Hippocampal formation (tissue), 2 donors: ENCODE measurements at places on chromosomes 2 and 18.

DNA sequence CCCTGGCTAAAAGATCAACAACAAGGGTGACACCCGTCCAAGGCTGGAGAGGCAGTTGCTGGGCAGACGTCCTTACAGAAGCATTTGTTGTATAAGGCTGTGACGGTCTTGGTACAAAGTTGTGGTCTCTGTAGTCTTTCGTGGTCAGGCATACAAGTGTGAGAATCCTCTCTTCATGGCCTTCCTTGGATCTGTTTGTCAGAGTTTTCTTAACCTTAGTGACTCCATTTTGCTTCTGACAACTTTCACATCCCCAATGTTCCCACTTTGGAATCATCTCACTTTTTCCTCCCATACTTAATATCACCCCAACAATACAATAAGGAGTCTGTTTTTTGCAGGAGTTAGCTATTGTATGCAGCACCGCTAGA, 72.7 kb upstream of the ZCCHC2 start:
- DNase-seq, result no peak

GRCh38 chr2:220835583-220835982, 736.5 kb downstream of the EPHA4 start:
- no peak for DNase-seq

GRCh38 chr18:77397617-77398016, 148.0 kb downstream of the GALR1 start:
- DNase-seq, result no peak

GRCh38 chr18:25710981-25711380, 359.0 kb upstream of the ZNF521 start:
- DNase-seq, result no peak

DNA sequence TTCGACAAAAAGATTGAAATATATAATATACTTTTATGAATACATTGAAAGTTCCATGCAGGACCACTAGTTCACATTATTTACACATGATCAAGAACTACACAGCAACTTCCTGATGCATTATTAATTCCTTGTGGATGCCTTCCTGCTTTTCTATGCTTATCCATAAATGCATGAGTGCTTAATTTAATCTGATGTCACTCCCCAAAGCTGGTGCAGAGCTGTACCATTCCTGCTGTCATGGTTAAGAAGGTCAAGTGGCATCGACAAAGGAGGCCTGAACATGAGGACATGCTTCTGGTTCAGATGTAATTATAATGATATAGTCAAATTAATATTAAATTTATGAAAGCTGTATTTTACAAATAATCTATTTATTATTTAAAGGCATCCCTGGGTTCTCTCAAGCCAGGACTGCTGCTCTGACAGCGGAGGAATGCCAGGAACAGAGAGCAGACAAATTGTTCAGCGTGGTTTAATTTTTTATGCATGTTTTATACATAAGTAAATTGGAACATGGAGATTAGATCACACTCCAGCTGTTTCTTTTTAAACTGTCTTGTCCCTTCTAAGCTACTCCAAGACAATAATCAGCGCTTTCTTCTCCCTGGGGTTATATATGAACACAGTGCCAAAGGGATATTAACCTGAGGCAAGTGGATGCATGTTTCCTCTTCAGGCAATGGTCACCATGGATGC, 307.3 kb upstream of the CNTNAP5 start:
- no peak for DNase-seq

- no peak for DNase-seq
Measured at GRCh38 chr2:106363791-106364190, 104.4 kb downstream of the RGPD3 start.

DNA sequence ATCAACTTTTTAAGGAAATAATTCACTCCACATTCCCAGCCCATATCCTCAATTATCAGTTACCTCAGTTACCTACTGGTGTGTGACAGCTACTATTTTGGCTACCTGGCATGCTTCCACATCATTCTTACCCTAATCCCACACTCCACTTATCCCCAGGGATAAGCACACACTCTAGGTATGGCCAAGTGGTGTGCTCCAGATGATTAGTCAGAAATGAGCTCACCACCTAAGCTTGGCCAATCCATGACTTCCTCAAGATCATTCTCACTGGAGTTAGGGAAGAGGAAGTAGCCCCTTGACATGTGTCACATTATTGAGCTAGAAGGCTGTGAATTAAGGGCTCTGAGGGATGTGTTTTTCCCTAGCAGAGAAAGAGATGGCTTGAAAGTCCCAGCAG, 20.9 kb upstream of the SMAD4 start:
- no peak for DNase-seq

DNA sequence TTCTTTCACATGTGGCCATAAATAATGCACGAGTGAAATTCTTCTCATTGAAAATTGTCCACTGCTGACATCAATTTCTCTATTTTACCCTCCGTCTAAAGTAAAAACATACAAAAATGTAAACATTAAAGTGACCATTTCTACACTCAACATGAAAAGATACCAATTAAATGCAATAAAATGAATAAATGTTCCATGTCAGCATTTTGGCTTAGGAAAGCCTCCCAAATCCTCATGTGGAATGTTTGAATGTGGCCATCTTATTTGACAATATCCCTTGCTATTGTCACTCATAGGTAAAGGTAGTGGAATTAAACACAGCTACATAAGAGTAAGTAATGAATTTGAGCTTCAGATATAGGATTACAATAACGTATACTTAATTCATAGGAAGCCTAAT, 60.8 kb downstream of the ZNF521 start:
- no peak for DNase-seq

GRCh38 chr2:170145675-170146432, 32.1 kb upstream of the MYO3B start:
- DNase-seq, result no peak

DNA sequence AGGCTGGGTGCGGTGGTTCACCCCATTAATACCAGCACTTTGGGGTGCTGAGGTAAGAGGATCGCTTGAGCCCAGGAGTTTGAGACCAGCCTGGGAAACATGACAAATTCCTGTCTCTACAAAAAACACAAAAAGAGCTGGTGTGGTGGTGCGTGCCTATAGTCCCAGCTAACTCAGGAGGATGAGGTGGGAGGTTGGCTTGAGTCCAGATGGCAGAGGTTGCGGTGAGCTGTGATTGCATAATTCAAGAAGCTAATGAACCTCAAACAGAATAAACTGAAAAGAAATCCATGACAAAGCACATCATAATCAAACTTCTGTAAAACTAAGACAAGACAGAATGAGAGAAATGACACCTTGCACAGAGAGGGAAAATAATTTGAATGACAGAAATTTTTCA, 54.8 kb downstream of the SEMA4F start:
- DNase-seq, result no peak

GRCh38 chr2:187552381-187552780, 1.9 kb downstream of the TFPI start:
- DNase-seq, result no peak

GRCh38 chr2:112493858-112494648, 12.1 kb downstream of the TTL start:
- no peak for DNase-seq
